Mesothelial cell of epicardium (in vitro differentiated cells): ENCODE measurements at places on chromosomes 6 and 20.

DNA sequence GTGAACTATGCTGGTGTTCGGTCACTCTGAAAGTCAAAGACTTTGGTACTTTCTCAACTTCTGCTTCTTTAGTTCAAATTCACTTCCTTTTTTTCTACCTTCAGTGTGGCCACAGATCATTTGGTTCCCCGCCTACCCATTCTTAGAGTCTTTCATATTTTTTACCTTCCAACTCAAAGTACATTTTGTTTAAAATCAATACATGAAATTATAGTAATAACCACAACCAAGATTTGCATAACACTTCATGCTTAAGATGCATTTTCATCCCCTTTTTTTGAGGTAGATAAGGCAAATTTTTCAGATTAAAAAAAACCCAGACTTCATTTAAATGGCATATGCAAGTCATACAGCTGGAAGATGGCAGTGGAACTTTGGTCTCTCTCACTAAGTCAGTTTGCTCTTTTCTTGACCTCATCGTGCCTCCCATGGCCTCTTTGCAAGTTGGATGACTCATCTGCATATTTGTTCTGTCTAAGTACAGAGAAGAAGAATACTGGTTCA is 11.9 kb upstream of the CNR1 start:
- DNase-seq = no peak

DNA sequence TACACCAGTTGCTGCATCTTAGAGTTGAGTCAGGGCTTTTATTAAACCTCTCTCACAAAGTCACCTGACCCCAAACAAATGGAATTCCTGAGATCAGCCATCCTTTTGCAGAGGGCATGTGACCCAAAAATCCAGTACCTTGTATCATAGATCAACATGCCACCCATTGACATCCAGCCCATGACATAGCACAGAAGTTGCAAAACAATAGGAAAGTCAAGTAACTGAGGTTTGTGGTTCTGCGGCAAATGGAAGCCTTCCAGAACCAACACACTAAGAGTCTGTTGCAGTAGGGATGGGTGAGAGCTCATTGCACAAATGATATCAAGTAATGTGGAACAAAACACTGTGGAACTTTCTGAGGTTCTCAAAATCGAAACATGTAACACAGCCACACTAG is 111.2 kb downstream of the PDE7B start:
- no peak for DNase-seq

- no peak for DNase-seq
Measured at GRCh38 chr6:132204591-132204990, 196.7 kb downstream of the MOXD1 start.

DNA sequence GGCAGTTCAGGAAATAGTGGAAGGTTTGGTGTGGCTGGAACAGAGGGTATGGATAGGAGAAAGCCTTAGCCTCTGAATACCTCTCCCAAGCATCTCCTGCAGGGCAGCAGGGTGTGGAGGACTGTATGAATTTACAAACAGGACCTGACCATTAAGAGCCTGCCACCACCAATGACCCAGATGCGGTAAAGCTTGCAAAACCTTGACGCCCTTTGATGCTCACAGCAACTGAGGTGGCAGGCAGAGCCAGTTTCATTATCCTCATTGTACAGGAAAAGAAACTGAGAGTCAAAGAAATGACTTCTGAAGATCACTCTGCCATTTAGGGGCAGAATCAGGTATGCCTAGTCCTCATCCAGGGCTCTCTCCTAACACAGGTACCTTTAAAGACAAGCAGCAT is 2.4 kb downstream of the HM13 start:
- no peak for DNase-seq

DNA sequence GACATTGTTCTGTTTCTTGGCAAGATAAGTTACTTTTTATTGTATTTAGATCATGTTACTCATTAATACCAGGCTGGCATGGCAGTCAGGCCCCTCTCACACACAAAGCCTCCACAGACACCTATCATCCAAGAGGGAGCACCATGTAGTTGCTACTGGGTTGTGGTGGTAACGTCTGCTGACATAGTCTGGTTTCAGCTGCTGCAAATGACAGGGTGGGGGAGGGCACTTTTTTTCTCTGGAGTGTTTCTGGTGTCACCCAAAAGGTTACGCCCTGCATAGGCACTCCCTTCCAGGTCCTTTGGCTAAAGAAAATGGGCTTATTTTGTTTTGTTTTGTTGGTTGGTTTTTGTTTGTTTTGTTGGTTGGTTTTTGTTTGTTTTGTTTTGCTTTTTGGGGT is 236.4 kb upstream of the RIMS1 start:
- no peak for DNase-seq

DNA sequence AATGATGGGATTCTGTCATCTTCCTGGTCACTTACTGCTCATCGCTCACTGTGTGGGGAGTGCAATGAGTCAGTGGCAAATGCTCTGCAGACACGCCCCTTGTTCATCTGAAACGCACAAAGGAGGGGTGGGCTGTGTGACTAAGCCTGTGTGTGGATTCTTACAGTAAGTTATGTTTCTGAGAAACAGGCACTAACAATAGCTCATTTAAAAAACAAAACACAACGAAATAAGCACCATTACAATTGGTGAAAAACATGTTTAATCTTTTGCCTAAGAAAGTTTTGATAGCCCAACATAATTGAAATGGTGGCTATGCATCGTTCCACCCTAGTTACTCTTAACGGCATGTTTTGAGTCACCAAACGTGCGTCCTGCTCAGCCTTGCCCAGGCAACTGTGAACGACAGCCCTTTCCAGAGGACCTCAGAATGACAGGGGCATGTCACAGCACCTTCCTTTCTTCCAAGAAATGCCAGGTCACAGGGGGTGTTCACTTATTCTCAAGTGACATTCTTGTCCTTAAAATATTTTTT is 118.4 kb upstream of the SGK1 start:
- no peak for DNase-seq

- no peak for DNase-seq
Measured at GRCh38 chr6:130969791-130970491, 93.1 kb downstream of the EPB41L2 start.

DNA sequence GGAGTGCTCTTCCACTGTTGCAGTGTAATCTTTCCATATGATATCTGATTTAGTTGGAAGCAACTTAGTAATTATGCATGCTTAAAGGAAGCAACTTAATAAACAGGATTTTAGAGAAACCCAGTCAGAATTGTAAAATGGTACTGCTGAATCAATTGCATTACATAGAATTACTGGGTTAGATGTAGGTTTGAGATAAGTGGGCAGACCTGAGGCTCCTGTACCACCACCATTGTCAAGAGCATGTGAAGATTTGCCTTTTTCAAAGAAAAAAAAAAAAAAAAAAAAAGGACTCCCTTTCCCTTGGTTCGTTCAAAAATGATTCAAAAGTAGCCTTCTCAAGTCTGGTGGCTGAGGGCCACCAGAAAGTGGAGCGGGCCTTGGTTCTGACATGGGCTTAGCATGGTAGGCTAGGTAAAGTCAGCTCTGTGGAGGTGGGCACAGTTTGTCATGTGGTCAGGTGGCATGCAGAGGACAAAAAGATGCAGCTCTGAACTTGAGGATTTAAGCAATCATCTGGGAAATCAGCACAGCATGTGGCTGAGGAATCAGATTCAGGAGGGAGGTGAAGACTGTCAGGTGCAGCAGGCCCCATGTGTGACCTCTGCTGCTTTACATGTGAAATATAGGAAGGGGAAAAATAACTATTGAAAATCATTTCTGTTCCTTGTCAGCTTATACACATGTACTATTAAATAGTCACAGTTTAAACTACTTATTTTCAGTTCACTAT is 32.4 kb downstream of the ARID1B start:
- DNase-seq = no peak

DNA sequence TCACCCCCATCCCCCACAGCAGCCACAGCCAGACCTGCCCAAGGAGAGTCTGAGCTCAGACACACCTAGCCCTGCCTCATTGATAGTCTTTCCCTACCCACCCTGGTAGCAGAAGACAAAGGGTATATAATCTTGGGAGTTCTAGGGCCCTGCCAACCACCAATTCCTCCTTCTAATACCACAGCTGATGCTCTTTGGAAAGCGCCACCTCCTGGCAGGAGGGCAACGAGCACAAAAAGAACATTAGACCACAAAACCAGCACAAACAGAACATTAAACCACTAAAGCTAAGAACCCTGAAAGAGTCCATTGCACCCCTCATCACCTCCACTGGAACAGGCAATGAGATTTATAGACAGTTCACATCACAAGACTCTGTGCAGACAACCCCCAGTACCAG is 195.8 kb upstream of the FUT9 start:
- no peak for DNase-seq

- DNase-seq = no peak
Measured at GRCh38 chr20:25024171-25024570, 31.6 kb upstream of the APMAP start.

- DNase-seq = no peak
Measured at GRCh38 chr6:144077871-144078270, 17.5 kb downstream of the SF3B5 start.

DNA sequence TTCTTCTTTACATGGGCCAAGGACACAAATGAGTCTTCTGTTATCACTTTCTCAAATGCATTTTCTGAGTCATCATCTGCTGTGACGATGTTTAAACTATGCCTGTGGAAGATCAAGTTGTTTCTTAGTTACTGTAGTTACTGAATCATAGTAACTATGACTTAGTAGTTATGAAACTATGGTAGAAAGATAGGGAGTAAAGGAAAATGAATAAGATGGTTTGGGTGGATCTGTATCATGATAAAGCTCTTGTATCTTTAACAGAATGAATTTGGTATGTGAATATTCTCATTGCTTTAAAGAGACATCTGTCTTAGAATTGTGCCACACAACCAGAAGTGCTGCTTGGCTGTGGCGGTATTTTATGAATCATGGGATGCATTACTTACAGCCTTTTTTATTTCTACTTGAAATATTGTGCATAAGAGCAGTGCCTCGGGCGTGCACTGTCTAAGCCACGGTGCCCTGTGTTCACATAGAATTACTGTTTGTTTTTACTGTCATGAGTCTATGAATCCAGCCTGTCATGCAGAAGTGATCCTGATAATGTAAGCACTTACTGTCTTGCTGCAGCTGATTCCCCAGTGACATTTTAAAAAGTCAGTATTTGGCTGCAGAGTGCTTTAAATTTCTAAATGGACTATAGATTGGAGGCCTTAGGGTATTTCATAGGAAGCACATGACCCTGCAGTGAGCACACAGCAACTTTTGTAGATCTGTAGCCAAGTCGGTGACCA is 215.2 kb downstream of the TMEM242 start:
- DNase-seq = no peak

- DNase-seq = no peak
Measured at GRCh38 chr6:46949632-46950280, 28.0 kb upstream of the ADGRF5 start.

- no peak for DNase-seq
Measured at GRCh38 chr20:11035211-11035610, 361.4 kb upstream of the JAG1 start.

DNA sequence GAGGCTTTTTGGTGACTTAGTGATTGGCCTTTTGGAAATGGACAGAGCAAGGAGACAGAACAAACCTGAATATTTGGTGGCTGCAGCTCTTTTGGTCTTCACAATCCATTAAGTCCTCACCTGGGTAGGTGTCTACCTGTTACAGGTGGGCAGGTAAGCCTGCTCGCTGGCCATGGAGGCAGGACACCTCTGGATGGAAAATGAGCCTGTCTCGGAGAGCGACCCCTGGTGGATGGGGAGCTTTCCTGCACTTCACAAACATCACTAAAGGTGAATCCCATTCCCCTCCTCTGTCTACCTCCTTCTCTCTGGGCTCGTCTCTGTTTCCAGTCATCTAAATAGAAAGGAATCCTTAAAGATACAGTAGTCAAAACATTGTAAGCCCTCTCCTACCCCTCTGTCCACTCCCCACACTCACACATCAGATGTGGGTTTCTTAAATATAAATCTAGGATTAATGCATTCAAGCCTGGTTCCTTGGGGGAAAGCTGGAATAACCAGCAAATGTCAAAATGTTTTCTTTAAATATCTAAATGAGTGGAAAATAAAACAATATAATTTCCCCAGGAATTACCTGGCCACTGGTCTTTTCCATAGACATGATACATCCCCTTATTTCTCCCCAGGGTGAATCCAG is 304.9 kb downstream of the CDH26 start:
- no peak for DNase-seq

GRCh38 chr20:63497946-63498935 is 642 bp downstream of the EEF1A2 start:
- DNase-seq = no peak

GRCh38 chr6:44730771-44731391 is 343.4 kb downstream of the CDC5L start:
- no peak for DNase-seq

DNA sequence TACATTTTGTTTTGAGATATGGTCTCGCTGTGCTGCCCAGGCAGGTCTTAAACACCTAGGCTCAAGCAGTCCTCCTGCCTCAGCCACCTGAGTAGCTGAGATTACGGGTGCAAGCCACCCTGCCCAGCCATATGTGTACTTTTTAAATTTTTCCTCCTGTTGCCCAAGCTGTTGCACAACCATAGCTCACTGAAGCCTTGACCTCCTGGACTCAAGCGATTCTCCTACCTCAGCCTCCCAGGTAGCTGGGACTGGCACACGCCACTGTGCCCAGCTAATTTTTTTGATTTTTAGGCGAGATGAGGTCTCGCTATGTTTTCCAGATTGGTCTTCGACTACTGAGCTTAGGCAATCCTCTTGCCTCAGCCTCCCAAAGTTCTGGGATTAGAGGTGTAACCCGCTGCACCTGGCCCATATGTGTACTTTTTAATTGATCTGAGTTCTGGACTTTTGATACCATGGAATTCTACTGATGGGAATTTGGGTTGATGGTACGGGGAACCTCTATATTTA is 44.9 kb downstream of the ITCH start:
- no peak for DNase-seq

DNA sequence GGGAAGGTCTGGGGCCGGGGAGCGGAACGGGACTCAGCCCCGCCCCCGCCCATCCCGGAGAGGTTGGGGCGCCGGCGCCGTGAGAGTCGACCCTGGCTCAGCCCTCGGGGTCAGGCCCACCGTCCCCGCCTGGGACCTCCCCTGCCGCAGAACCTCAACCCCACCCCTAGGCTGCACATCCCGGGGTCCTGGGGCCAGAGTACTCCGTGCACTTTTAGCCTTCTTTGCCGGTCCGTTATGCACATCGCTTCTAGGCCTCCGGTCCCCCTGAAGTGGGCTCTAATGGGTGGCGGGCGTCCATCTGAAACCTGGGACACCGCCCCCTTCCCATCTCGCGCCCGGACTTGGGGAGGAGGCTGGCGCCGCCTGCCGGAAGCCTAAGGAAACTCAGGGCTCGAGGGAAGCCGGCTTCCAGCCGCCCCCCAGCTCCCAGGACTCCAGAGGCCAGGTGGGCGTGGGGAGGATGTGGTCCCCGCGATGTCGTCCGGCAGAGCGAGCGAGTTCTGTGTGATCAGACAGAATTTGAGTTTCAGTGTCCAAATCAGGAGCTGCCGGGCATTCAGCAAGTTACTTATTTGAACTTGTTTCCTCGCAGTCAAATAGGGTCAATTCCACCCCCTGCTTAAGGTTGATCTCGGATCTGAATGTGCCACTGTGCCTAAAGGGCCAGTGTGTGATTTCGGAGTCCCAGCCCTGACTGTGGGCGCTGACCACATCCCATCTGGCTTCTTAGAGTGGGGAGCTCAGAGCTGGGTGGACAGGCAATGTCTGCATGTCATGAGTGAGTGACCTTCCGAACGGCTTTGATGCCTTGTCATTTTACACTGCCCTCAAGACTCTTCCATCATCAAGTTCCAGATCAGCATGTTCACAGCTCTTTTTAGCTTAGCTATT is 47.6 kb downstream of the CPXM1 start:
- peak; percentile 60 for DNase-seq

GRCh38 chr6:115717472-115717871 is 343.2 kb downstream of the FRK start:
- no peak for DNase-seq

GRCh38 chr6:133352046-133352445 is 110.9 kb downstream of the EYA4 start:
- DNase-seq = no peak

- DNase-seq = no peak
Measured at GRCh38 chr6:44698602-44699001, 311.1 kb downstream of the CDC5L start.
